HCT116 (cell line): ENCODE measurements at places on chromosomes 6 and 20. TPM values are rescaled to one million over a fixed set of nuclear protein-coding genes. Genes with fewer than 3 reads are reported as not detected.

The C6orf58 gene
- 0.20 TPM for total RNA-seq

The RIPPLY2 gene
- not detected for total RNA-seq

The SNAP25 gene
- total RNA-seq, result 0.39 TPM

The EMILIN3 gene
- not detected for total RNA-seq

The GPR63 gene
- total RNA-seq, result 3.5 TPM

DNA sequence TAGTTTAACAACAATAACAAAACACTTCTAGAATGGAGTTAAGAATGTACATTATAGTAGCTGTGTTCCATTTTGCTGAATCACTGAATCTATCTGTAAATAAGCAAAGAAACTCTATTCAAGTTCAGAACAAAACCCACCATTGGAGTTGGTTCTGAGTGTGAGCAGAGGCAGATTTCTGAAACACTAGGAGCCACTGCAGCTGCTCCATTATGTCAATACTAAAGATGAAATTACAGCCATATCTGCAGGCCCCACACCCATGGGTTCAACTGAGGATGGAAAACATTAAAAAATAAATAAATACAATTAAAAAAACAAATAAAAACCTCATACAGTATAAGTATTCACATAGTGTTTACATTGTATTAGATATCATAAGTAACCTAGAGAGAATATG lies 91.0 kb downstream of the REPS1 start:
- H3K27me3 ChIP-seq, result no peaks in the 10 kb centered on the region
- H3K36me3 ChIP-seq, result peaks cover 7% of the 10 kb centered on the region; the same call in 1 of the 2 replicates
- H3K4me3 ChIP-seq, result no peak overlapping the region
- no peak overlapping the region for H3K27ac ChIP-seq
- no peaks in the 10 kb centered on the region for H3K4me1 ChIP-seq
- no peak for DNase-seq

DNA sequence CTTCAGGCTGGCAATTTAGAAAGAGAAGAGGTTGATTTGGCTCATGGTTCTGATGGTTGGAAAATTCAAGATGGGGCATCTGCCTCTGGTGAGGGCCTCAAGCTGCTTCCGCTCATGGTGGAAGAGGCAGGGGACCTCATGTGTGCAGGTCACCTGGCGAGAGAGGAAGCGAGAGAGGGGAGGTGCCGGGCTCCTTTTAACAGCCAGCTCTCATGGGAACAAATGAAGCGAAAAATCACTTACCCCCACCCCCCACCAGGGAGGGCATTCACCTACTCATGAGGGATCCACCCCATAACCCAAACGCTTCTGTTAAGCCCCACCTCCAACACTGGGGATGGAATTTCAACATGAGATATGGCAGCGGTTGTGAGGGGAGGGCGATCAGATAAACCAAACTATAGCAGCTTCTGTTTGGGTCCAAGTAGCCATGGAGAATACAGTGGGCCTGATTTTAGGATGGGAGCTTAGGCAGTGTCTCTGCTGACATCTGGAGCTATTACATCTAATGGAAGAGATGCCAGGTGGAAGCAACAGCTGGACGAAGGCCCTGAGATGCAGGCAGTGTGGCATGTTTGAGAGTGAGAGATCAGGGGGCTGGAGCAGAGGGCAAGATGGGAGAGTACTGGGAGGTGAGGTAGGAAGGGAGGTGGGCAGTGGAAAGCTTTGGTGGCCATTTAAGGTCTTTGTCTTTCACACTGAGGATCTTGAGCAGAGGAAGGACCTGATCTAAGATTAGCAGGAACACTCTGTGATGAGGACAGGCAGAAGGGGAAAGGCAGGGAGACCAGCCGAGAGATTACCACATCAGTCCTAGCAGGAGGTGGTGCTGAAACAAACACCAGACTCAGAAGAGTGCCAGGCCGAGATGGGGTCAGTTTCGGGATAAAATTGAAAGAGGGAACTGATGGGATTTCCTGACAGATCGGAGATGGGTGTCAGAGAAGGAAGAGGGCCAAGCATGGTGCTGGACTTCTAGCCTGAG lies 161.8 kb downstream of the NFATC2 start:
- peaks cover 8% of the 10 kb centered on the region for H3K4me1 ChIP-seq
- no peak overlapping the region for H3K27ac ChIP-seq
- no peaks in the 10 kb centered on the region for H3K27me3 ChIP-seq
- H3K4me3 ChIP-seq, result no peak overlapping the region
- H3K36me3 ChIP-seq, result no peaks in the 10 kb centered on the region

GRCh38 chr20:49398401-49399144 lies 83.9 kb downstream of the KCNB1 start:
- H3K27me3 ChIP-seq, result peaks cover 4% of the 10 kb centered on the region; the same call in 1 of the 2 replicates
- H3K4me1 ChIP-seq, result 0 out of 2 replicates have a peak, but pooled peaks cover 2% of the 10 kb centered on the region
- H3K4me3 ChIP-seq, result no peak overlapping the region
- H3K36me3 ChIP-seq, result no peaks in the 10 kb centered on the region
- DNase-seq, result no peak

GRCh38 chr20:37929683-37930014 lies 26.7 kb downstream of the VSTM2L start:
- H3K4me1 ChIP-seq, result no peaks in the 10 kb centered on the region
- no peak for DNase-seq
- H3K4me3 ChIP-seq, result no peak overlapping the region
- no peaks in the 10 kb centered on the region for H3K36me3 ChIP-seq

GRCh38 chr20:8005033-8005432 lies 14.5 kb downstream of the TMX4 start:
- H3K4me1 ChIP-seq, result no peaks in the 10 kb centered on the region
- H3K27ac ChIP-seq, result no peak overlapping the region
- no peak for DNase-seq

- H3K4me1 ChIP-seq, result peaks cover 42% of the 10 kb centered on the region
- no peak for DNase-seq
- H3K36me3 ChIP-seq, result 0 out of 2 replicates have a peak, but pooled peaks cover 2% of the 10 kb centered on the region
- no peak overlapping the region for H3K27ac ChIP-seq
- no peak overlapping the region for H3K4me3 ChIP-seq
Observed at GRCh38 chr6:33434961-33435360, 15.1 kb downstream of the SYNGAP1 start.

DNA sequence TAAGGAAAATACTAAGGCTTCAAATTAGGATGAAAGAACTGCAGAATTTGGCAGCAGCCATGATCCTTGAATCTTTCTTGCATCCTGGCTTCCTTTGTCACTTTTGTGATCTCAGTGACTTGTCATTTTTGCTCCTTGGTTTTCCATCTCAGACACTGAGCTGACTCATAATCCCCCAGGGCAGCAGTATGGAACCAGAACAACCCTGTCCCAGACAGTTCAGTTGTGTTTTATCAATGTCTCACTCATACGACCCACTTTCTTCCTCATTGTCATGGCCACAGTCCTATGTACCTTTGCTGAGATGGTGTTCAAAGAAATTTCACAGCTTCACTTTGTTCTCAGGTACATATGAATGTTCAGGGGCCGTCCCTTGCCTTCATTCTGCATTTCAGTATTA lies 488.5 kb upstream of the BTBD3 start:
- peaks cover 5% of the 10 kb centered on the region; the same call in 1 of the 2 replicates for H3K4me1 ChIP-seq
- DNase-seq, result no peak
- H3K36me3 ChIP-seq, result no peaks in the 10 kb centered on the region
- H3K27ac ChIP-seq, result no peak overlapping the region
- H3K27me3 ChIP-seq, result no peaks in the 10 kb centered on the region
- no peak overlapping the region for H3K4me3 ChIP-seq

- no peak for DNase-seq
- no peaks in the 10 kb centered on the region for H3K36me3 ChIP-seq
- H3K4me3 ChIP-seq, result no peak overlapping the region
- H3K27me3 ChIP-seq, result peaks cover 18% of the 10 kb centered on the region
Observed at GRCh38 chr6:6633898-6634734, 45.6 kb downstream of the LY86 start.

- no peak overlapping the region for H3K27ac ChIP-seq
- no peak overlapping the region for H3K4me3 ChIP-seq
- H3K36me3 ChIP-seq, result no peaks in the 10 kb centered on the region
- no peaks in the 10 kb centered on the region for H3K27me3 ChIP-seq
- peaks cover 9% of the 10 kb centered on the region for H3K4me1 ChIP-seq
Observed at GRCh38 chr6:127058027-127058426, 60.4 kb upstream of the RSPO3 start.

GRCh38 chr20:21029341-21029740 lies 76.8 kb downstream of the LINC00237 start:
- H3K36me3 ChIP-seq, result no peaks in the 10 kb centered on the region
- no peak overlapping the region for H3K27ac ChIP-seq
- peaks cover 8% of the 10 kb centered on the region; the same call in 1 of the 2 replicates for H3K4me1 ChIP-seq
- no peaks in the 10 kb centered on the region for H3K27me3 ChIP-seq
- no peak overlapping the region for H3K4me3 ChIP-seq

GRCh38 chr6:24935366-24936152 lies at the start of gene RIPOR2:
Gene RIPOR2 (minus strand): TSS chr6:24935960. CDS start chr6:24935898, 62 bp downstream.
- H3K27me3 ChIP-seq, result peaks cover 8% of the 10 kb centered on the region; the same call in 1 of the 2 replicates
- H3K4me3 ChIP-seq, result no peak within 1 kb of the TSS
- H3K27ac ChIP-seq, result no peak within 1 kb of the TSS
- no peaks in the 10 kb centered on the region for H3K4me1 ChIP-seq
- DNase-seq, result no peak

- no peaks in the 10 kb centered on the region for H3K36me3 ChIP-seq
- DNase-seq, result no peak
- no peak overlapping the region for H3K27ac ChIP-seq
- no peaks in the 10 kb centered on the region for H3K4me1 ChIP-seq
- peaks cover 12% of the 10 kb centered on the region; the same call in 1 of the 2 replicates for H3K27me3 ChIP-seq
Observed at GRCh38 chr6:84424956-84425355, 197.5 kb upstream of the CEP162 start.

GRCh38 chr6:69343851-69344250 lies 453.0 kb downstream of the LMBRD1 start:
- no peaks in the 10 kb centered on the region for H3K4me1 ChIP-seq
- no peaks in the 10 kb centered on the region for H3K27me3 ChIP-seq
- no peaks in the 10 kb centered on the region for H3K36me3 ChIP-seq
- no peak for DNase-seq
- H3K27ac ChIP-seq, result no peak overlapping the region

DNA sequence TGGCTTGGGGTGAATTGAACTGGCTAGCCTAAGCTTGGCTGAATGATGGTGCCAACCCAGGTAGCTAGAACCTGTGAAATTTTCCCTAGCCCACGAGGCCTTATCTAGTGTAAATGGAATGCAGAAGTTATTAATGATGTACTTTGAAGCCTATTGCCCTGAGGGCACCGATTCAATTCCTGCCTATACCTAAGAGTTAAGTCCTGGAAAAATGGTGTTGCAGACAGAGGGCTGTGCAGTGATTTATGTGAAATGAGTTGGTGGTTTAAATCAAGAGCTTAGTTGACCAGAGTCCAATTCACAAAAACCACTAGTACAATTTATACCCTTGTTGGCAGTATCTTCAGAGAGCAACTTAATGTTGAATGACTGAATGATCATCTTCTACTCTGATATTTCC lies 373.8 kb upstream of the JAG1 start:
- no peak overlapping the region for H3K4me3 ChIP-seq
- no peaks in the 10 kb centered on the region; the same call in 1 of the 2 replicates for H3K4me1 ChIP-seq
- no peaks in the 10 kb centered on the region for H3K36me3 ChIP-seq
- no peak for DNase-seq
- H3K27ac ChIP-seq, result no peak overlapping the region

DNA sequence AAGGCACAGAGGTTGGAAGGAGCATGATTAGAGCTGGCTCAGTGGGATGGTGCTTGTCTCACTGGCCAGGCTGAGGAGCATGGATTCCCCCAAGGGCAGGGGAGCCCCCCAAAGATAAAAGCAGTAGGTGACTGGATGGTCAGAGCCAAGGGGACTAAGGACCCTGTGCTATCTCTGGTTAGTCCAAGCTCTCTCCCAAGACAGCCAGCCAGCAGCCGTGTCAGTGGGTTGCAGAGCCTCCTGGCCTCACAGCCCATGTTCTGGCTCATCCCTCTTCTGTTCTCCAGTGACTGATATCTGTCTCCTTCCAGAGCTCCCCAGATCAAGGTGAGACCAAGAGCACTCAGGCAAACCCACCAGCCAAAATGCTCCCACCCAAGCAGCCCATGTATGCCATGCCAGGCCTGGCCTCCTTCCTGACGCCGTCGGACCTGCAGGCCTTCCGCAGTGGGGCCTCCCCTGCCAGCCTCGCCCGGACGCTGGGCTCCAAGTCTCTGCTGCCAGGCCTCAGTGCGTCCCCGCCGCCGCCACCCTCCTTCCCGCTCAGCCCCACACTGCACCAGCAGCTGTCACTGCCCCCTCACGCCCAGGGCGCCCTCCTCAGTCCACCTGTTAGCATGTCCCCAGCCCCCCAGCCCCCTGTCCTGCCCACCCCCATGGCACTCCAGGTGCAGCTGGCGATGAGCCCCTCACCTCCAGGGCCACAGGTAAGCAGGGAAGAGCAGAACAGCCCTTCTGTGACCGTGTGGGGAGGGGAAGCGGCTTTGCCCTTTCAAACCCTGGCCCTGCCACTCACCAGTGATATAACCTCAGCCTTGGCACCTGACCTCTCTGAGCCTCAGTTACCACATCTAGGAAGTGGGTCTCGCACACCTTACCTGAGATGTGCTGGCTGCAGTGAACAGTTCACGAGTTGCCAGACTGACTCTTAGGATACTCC lies 121.3 kb downstream of the JPH2 start:
- no peak overlapping the region for H3K27ac ChIP-seq
- no peak for DNase-seq
- H3K4me1 ChIP-seq, result no peaks in the 10 kb centered on the region

DNA sequence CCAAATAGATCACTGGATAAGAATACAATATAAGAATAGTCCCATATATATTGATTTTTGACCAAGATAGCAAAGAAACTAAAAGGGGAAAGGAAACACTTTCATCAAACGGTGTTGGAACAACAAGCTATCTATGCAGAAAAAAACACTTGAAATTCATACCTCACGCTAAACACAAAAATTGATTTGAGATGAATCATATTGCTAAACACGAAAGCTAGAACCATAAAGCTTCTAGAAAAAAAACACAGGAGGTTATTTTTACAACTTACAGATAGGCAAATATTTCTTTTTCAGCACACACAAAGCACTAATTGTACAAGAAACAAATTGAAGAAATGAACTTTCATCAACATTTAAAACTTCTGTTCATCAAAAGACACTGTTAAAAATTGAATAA lies 36.7 kb upstream of the TMEM14A start:
- H3K4me3 ChIP-seq, result no peak overlapping the region
- no peak overlapping the region for H3K27ac ChIP-seq
- H3K27me3 ChIP-seq, result no peaks in the 10 kb centered on the region
- no peaks in the 10 kb centered on the region for H3K36me3 ChIP-seq
